ENCODE measurements at places on chromosomes 5 and 9.

- DNase-seq, result no peak
These were observed 95.2 kb downstream of the PLCXD3 start for GRCh38 chr5:41415242-41415641.

DNA sequence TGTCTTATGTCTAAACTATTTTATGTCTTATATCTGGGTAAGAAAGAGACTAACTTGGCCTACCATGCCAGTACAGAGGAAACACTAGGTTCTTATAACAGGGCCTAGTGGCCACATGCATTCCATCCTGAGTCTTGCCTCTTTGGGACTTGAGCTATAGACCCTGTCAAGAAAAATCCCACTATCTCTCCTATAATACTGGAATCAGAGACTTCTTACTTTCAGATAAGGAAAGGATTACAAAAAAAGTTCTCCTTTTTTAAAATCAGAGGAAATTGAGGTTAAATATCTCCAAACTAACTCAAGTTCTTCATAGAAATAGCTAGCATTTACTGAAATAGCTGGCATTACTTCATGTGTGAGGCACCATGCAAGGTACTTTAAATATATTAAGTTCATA is 34.3 kb downstream of the PTGER4 start:
- DNase-seq, result no peak

GRCh38 chr5:143403334-143403592 is 223 bp downstream of the NR3C1 start:
- no peak for DNase-seq

GRCh38 chr5:17081142-17081541 is 136.3 kb upstream of the BASP1 start:
- no peak for DNase-seq

DNA sequence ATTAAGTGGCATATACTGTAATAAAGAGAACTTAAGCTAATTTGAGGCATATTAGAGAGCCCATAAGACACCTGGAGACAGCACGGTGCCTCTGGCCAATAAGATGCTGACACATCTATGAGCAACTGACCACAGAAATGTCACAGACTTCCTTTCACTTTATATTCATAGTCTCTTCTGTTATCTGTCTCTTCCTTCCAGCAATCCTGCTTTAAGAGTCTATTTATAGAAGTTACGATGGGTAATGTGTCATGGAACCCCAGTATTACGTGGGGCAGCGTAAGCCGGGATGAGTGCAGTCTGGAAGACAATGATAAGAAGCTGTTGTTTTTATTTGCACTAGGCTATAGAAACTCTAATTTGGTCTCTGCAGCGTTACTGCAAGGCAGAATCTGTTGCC is 136.8 kb downstream of the CFAP90 start:
- DNase-seq, result no peak

DNA sequence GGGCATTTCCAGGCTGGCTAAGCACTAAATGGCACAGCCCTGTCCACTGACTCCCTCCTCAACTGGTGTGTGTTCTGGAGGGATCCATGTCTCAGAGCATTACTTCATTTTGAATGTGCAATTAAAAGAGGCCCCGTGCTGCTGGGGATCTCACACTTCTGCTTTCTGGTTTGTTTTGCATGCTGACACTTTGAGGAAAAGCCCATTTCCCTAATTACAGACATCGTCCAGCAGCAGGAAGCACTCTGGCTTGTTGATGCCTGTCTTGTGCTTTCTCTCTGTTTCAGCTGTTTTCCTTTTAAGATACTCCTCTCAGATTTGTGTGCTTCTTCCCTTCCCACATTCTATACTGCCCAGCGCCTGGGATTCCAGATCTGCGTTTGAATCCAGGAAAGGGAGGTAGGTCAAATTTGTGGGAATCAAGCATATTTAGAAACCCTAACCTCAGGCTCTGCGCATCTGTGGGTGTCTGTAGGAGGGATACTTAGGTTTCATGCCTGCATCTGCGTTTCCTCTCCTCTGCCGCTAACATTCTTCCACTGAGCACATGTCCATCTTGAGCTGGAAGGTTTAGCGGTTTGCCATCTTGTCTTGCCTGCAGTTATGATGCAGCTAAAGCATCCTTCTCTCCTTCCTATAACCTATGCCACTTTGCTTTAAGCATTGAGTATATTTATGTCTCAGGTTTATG is 25.7 kb downstream of the SYK start:
- DNase-seq, result no peak

DNA sequence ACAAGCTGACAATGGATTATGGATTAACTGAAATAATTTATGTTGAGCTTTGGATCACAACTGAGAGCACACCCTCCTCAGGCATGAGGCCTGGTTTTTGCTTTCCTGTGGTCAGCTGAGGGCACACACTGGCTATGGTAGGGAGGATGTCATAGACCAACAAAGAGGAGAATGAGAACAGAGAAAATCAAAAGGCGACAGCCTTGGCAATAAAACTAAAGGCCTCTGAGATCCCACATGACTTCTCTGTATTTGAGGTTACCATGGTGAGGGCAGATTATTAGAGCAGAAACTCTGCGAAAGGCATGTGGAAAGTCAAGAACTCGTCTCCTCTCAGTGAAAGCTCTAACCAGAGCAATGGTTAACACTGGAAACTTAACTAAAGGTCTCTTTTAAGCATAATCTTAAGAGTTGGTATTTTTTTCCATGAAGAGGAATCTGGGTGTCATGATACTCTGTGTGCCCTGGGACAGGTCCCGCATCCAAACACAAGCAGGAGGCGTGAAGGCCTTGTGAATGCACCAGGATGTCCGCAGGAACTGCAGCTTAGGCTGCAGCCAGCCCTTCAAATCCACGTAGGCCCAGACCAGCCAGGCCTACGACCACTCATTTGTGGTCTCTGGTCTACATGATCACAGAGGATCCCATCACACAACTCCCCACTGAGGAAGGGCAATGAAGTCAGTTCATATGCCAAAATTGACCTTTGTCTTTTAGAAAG is 12.4 kb upstream of the MEIKIN start:
- no peak for DNase-seq

- no peak for DNase-seq
These were observed 32.4 kb downstream of the MAST4 start for GRCh38 chr5:66628561-66628960.

- DNase-seq, result no peak
These were observed 270.2 kb downstream of the ELAVL2 start for GRCh38 chr9:23555851-23556250.

GRCh38 chr9:13513286-13513685 is 233.8 kb upstream of the MPDZ start:
- no peak for DNase-seq

GRCh38 chr5:89282554-89283510 is 399.8 kb upstream of the MEF2C start:
- DNase-seq, result no peak

DNA sequence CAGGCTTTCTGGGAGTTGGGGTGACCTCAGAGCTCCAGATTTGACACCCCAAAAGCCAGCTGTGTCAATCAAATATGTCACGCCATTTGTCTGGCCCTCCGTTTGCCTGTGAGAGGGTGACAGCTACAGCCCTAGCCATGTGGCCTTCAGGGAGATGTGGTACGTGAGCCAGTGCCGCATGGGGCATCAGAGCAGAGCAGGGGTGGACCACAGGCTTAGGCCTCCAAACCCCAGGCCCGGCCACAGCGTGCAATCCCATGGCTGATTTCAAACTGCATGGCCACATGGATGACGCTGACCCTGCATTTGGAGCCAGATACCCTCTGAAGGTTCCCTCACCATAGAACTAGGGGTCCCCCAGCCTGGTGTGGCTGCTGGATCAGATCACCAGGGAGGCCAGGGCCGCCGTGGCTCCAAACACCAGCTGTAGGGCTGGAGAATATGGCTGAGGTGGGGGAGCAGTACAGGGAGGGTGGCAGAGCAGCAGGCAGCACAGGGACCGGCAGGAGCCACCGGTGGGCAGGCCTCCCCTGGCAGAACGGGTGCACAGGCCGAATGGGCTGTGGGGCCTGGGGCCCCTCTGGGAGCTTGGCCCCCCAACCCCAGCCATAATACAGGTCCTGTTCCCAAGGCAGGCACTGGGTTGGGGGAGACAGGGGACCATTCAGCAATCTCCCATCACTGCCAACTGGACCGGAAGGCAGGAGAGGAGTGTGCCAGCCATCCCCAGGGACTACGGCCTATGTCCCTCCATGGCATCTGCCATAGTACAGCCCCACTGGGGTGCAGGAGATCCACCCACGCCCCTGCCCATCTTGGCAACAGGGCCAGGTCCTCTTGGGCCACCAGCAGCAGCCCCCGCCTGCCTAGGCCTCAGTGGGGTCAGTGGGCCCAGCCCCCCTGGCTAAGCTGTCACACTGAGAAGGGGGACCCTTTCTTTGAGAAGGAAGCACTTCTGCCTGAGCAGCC is 1.5 kb downstream of the SAPCD2 start:
- DNase-seq, result no peak

GRCh38 chr9:68508547-68508946 is 32.1 kb downstream of the TMEM252 start:
- no peak for DNase-seq

GRCh38 chr9:131517761-131518190 is 13.3 kb downstream of the UCK1 start:
- no peak for DNase-seq

DNA sequence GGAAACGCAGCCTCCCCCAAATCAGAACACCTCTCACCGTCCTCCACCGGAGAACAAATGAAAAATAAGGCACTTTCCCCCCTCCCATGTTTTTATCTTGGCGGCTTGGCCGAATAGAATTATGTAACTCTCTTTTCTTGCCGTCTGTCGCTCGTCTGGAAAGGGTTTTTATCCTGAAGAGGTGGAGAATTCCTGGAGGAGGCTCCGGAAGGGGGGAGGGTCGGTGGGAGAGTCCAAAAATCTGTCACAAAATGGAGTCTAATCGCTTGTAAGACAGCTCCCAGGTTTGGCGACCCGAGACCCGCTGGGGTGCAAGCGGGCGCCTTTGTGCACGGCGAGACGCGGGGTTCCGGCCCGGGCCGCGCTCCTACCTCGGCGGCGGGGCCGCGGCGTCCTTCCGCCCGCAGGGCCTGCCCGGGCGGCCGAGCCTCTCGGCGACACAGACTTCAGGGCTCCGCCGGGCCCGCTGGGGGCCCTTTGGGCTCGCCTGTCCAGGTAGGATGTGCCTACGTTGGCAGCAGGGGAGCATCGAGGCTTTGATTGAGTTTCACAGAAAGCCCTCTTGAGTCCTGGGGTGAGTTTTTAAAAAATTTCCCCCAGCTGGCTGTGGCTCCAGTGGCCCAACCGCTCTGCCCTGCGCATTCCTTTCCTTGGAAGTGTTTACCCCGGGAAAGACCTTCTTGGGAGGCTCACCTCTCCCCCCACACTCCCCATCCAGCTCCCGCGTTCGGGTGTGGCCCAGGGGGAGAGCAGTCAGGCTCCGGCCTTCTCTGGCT is 5.0 kb downstream of the LMX1B start:
- no peak for DNase-seq

GRCh38 chr5:59186623-59187022 is 603.7 kb downstream of the RAB3C start:
- no peak for DNase-seq

DNA sequence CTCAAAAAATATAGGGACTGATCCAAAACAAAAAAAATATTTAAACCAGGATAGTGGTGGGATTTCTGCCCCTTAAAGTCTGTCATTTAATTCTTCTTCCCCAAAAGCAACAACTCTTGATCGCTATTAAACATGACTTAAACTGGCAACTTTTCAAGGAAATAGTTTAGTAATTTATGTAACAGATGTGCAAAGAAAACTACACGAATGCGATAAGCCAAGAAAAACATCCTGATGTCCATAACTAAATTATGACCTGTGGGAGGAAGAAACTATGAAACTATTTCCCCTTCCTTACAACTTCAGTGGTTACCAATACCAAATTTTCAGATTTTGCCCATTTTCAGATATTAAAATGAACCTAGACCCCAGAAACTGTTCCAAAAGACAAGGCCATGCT is 31.5 kb downstream of the CLINT1 start:
- no peak for DNase-seq

DNA sequence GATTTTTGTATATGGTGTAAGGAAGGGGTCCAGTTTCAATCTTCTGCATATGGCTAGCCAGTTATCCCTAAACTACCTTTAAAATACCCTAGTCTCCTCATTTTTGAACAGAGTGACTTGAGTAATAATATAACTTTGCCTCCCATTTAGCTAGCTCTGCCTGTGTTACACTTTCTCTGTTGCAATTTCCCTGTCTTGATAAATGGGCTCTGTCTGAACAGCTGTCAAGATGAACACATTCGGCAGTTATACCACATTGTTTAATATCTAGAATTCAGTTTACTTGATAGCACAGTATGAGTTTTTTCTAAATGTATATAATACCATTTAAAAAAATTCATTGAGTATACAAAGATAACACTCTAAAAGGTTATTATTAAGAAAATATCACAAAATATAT is 562.9 kb upstream of the FTMT start:
- DNase-seq, result no peak

GRCh38 chr9:83473488-83473971 is 64.7 kb downstream of the FRMD3 start:
- DNase-seq, result no peak

DNA sequence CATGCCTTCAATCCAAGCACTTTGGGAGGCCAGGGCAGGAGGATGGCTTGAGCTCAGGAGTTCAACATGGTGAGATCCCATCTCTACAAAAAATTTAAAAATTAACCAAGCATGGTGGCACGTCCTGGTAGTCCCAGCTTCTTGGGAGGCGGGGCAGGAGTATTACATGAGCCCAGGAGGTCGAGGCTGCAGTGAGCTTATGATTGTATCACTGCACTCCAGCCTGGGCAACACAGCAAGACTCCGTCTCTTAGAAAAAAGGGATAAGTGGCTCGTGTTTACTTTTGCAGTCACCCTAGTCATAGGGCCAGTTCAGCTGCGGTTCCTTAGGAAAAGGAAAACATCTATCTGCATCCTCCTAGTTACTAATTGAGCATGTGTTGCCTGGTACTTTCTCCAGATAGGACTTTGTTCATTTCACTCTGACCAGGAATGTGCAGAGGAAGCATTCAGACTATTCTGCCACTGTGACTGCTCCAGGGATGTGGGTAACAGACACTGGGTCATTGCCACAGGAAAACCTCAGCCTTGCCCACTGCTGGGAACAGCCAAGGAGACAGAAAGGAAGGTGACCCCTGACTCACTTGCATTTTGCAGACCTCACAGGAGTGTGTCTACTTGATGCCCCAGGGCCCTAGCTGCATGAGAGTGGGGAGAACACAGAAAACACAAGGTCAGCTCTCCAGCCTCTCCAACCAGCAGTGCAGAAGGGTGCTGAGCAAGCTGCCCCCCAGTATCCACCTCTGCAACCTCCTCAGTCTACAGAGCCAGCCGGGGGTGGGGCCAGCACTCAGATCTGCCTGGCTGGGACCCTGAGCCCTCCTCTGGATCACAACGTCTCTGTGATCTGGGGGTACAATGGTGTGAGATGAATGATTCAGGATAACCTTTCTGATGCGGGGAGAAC is 33.9 kb upstream of the ALDH1B1 start:
- DNase-seq, result no peak

DNA sequence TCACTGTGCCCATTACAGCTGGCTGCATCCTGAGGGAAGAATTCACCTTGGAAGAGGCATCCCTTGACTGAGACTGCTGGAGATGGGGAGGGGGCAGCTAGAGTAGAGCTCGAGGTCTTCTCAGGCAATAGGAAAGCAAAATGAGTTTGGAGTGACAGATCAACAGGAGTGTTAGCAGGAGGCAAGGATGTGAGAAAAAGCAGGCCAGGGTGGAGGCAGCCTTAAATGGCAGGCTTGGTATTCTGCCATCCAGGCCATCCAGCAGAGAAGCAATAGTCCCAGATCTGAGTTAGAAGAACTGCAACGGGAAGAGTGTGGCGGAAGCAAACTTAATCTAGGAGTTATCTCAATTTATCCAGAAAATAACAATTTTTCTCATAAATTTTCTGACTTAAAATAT is 6.1 kb downstream of the ADAMTS12 start:
- no peak for DNase-seq
